ENCODE measurements at places on chromosomes 13 and 19.

- DNase-seq: no peak
Observed at GRCh38 chr19:40774916-40775631, at the start of gene MIA. MIA (plus strand) TSS chr19:40775521; CDS start chr19:40775543, 22 bp downstream.

DNA sequence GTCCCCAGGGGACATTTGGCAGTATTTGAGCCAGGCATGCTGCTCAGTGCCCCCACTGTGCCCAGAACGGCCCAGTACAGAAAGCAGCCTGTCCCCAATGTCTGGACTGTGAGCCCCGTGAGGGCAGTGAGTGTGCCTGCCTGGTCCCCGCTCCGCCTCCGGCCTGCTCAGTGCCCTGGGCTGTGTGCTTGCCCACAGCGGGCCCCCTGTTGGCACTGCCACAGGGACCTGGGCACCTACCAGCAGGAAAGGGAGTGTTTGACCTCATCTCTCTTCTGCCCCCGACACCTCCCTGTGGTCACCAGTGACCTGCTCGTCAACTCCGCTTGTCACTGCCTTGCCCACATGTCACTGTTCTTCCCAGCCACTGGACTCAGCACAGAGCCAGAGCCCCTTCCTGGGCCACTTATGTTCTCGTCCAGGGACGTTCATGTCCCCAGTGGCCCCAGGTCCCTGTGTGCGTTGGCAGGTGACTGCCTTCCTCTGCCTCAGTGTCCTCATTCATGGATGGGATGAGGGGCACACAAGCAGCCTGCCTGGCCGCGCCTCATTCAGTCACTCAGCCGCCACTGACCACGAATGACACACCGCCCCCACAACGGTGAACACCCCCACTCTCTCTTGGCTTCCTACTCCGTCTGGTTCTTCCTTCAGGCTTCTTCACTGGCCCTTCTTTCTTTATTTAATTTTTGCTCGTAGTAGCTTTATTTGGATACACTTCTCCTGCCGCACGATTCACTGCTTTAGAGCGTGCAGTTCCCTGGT, 2.8 kb downstream of the FZR1 start:
- DNase-seq: no peak

DNA sequence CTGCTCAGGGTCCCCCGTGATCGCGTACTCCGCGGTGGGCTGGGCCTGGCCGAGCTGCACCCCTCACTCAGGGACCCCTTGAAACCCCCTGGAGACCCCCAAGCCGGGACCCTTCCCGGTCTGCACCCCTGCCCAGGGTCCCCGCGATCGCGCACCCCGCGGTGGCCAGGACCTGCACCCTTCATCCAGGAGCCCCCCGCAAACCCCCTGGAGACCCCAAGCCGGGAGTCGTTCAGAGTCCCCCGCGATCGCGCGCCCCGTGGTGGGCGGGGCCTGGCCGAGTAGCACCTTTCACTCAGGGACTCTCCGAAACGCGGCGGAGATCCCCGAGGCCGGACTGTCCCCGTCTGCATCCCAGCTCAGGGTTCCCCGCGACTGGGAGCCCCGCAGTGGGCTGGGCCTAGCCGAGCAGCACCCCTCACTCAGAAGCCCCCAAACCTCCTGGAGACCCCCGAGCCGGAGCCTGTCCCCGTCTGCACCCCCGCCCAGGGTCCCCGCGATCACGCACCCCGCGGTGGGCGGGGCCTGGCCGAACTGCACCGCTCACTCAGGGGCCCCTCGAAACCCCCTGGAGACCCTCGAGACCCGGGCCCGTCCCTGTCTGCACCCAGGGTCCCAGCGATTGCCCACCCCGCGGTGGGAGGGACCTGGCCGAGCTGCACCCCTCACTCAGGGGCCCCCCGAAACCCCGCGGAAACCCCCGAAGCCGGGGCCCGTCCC, 748 bp downstream of the LMNB2 start:
- DNase-seq: peak; percentile 39

DNA sequence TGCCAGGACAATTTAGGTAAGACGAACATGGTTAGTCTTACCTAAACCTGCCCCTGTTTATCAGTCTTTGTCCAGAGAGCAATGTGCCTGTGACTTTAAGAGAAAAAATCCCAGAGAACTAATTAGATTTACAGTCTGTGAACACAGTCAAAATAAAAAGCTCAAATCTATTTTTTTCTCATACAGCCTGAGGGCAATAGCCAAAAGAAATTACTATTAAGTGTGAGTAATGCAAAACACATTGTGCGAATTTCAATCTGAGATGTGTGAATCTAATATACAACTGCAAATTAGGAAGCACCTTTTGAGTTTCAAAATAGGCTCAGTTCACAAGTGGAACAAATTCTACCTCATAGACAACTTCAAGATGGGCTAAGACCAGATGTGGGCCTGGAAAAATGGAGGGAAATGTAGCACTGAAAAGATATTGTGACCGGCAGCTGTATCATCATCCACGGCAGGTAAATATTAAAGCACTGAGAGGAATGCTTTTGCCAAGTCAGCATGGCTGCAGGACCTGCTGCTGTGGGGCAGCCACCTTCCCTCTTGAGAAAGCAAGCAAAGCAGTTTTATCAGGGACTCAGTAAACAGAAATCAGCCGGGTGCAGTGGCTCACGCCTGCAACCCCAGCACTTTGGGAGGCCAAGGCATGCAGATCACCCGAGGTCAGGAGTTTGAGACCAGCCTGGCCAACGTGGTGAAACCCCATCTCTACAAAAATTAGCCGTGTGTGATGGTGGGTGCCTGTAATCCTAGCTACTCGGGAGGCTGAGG, 114.8 kb downstream of the KATNAL1 start:
- no peak for DNase-seq

- DNase-seq: peak; percentile 23
Observed at GRCh38 chr13:110680852-110681251, 25.1 kb downstream of the CARS2 start.

- no peak for DNase-seq
Observed at GRCh38 chr13:112981451-112981850, 12.4 kb downstream of the MCF2L start.

DNA sequence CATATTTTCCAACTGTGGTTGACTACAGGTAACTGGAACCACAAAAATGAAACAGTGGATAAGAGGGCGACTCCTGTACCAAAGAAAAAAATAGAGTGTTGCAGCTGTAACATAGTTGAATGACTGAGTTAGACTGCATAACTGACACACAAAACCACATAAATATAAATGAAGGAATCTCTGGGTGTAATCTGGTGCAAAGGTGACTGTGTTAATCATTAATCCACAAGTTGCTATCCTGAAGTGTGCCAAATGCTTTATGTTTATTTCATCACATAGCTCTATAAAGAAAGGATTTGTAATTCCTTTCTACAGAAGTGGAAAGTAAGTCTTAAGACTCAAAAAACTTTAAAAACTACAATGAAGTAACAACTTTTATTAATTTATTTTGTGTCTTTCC, 6.0 kb upstream of the GJB2 start:
- DNase-seq: no peak
